Camera-type eye (tissue), 1 donor: ENCODE measurements at places on chromosomes 6 and 20. TPM values are rescaled to one million over a fixed set of nuclear protein-coding genes. Genes with fewer than 3 reads are reported as not detected.

ZNF512B gene
- 19.7 TPM for total RNA-seq

MUC21 gene
- total RNA-seq, result 0.11 TPM

DLL1 gene
- total RNA-seq, result 23.6 TPM

CAGE1 gene
- not detected for total RNA-seq

TRIM31 gene
- not detected for total RNA-seq

TTK gene
- total RNA-seq, result 11.9 TPM

EPPIN gene
- not detected for total RNA-seq

ULBP3 gene
- total RNA-seq, result 4.2 TPM

RPRD1B gene
- 46.8 TPM for total RNA-seq

RNF182 gene
- total RNA-seq, result 18.4 TPM

GNAS-AS1 gene
- total RNA-seq, result 1.8 TPM

AURKA gene
- 9.7 TPM for total RNA-seq

COL10A1 gene
- total RNA-seq, result 8.5 TPM

PCSK2 gene
- total RNA-seq, result 15.6 TPM

ADGRF1 gene
- total RNA-seq, result 3.2 TPM

IL17F gene
- not detected for total RNA-seq
